ENCODE measurements at places on chromosomes 12 and 14. TPM values are rescaled to one million over a fixed set of nuclear protein-coding genes. Genes with fewer than 3 reads are reported as not detected.
A peak's percentile ranks its signal among the peaks of the same experiment; 100 is the strongest.

DNA sequence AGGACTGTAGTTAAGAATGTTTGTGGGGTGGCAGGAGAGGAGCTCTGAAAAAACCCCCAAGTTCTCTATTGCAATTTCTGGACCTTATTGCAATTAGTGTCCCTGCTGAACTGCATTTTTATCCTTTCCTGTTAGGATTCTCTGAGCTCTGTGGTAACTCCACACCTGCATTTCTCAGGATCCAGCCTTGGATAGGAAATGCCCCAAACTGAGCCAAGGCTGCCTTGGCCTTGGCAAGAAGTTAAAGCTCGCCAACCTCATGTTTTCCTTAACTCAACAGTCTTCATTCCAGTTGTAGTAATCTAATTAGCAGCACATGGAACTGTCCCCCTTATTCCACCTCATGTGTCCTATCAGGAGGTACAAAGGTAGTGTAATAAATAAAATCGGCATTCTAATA lies 66.5 kb downstream of the C12orf75 start:
- H3K27ac ChIP-seq, result no peak overlapping the region
- no peaks in the 10 kb centered on the region for H3K36me3 ChIP-seq
- H3K4me1 ChIP-seq, result peaks cover 5% of the 10 kb centered on the region
- DNase-seq, result no peak

DNA sequence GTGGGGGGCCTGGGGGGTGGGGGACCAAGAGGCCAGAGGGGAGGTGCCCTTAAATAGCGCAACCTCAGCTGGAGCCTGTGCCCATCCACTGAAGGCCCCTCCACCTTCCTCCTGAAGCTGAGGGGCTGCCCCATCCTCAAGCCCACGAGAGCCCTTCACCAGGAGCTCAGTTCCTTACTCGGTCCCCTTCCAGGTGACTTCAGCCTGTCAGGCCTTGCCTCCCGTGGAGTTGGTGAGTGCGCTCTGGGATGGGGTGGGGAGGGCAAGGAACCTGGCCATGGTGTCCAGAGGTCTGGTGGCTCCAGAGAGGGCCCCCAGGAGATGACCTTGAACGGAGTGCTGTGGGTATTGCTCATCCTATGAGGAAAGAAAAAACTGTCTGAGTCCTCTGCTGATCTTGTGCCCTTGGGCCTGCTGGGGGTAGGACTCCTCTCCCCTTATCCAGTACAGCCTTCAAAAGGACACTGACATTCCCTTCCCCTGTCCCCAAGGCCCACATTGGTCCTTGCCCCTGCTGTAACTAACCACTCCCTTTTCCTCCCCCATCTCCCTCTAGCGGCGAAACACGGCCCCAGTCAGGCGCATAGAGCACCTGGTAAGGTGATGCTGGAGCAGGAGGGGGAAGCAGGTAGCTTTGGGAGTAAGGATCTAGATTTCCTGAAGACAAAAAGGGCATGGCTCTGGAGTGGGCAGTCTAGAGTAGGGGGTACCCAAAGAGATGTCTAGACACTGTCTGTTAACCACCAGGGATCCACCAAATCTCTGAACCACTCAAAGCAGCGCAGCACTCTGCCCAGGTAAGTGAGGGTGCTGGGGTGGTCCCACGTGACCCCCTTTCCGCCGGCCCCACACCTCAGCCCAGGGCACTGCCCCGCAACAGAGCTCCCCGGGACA lies 3.6 kb downstream of the TNS2 start:
- H3K4me1 ChIP-seq, result peaks cover 57% of the 10 kb centered on the region
- peaks cover 4% of the 10 kb centered on the region for H3K36me3 ChIP-seq
- peak overlapping the region; percentile 60 for H3K4me3 ChIP-seq
- no peak for DNase-seq
- no peaks in the 10 kb centered on the region for H3K27me3 ChIP-seq
- no peak overlapping the region for H3K27ac ChIP-seq

- H3K4me3 ChIP-seq, result peak overlapping the region; percentile 67
- peak overlapping the region; percentile 26 for H3K27ac ChIP-seq
- peaks cover 22% of the 10 kb centered on the region for H3K4me1 ChIP-seq
- peaks cover 26% of the 10 kb centered on the region for H3K36me3 ChIP-seq
These were observed 565 bp downstream of the SPRYD3 start for GRCh38 chr12:53078425-53079225.

DNA sequence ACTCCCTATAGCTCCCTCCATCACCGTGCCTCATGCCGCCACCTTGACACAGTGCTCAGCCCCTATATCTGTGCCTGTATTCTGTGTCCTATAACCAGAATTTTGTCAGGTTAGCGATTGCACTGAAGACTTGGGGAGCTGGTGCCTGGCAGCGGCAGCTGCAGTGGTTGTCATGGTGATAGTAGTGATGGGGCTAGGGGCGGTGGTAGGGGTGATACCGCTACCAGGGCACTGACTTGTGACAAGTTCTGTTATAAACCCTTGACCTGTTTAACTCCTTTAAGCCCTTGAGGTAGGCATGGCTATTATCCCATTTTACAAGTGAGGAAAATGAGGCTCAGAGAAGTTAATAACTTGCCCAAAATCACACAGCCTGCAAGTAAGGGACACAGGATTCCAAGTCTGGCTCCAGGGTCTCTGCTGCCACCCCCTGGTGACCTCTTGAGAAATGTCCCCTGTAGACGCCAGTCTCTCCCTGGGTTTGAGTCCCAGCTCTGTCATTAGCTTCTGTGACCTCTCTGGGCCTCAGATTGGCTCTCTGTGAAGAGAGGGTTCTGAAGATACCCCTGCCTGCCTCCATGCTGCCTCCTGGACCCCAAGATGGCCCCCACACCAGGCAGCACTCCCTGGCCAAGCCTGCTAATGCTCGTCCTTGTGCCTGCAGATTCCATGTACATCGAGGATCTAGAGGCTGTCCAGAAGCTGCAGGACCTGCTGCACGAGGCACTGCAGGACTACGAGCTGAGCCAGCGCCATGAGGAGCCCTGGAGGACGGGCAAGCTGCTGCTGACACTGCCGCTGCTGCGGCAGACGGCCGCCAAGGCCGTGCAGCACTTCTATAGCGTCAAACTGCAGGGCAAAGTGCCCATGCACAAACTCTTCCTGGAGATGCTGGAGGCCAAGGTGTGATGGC lies 121.9 kb downstream of the ESRRB start:
- H3K4me3 ChIP-seq, result no peak overlapping the region
- no peak overlapping the region for H3K27ac ChIP-seq
- no peaks in the 10 kb centered on the region for H3K4me1 ChIP-seq

GRCh38 chr12:27332714-27333402 lies at the start of gene BMAL2:
Gene BMAL2, plus strand, starts transcription at chr12:27332836. Its CDS starts 237 bp downstream, at chr12:27333073.
- DNase-seq, result peak; percentile 18
- peaks cover 21% of the 10 kb centered on the region for H3K4me1 ChIP-seq
- no peaks in the 10 kb centered on the region for H3K27me3 ChIP-seq
- peak within 1 kb of the TSS; percentile 77 for H3K4me3 ChIP-seq

OTOGL gene
- total RNA-seq, result 0.53 TPM

LTB4R2 gene
- total RNA-seq, result 7.8 TPM

RNU4-1 gene
- 2,591 TPM for total RNA-seq

TCL1A gene
- not detected for total RNA-seq

PLCZ1 gene
- total RNA-seq, result not detected
